ENCODE measurements at places on chromosomes 11 and 22. TPM values are rescaled to one million over a fixed set of nuclear protein-coding genes. Genes with fewer than 3 reads are reported as not detected.

DNA sequence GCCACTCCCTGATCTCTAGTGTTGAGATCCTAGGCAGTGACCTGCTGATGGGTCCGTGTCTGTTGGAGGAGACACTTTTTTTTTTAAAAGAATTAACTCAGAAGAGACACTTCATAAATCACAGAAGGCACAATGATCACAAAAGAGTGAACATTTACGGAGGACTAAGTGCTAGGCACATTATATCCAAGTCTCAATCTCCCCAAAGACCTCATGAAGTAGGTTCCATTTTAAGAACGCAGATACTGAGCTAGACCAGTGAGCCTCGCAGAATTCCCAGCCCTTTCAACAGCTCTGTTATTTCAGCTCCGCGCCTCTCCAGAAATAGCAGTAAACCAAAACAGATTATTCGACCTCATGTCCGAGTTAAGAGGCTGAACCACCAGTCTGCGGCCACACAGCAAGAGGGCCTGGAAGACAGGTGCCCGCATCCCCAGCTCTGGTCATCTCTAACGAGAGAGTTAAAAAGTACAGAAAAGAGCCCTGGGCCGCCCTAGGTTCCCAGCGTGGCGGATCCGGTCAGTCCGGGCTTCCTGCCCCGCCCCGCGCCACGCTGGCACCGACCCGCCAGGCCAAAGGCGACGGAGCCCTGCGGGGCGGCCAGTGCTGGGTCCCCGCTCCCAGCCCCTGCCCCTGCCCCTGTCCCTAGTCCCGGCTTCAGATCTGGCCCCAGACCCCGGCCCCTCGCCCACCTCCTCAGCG lies 612 bp downstream of the XBP1 start:
- peak; percentile 74 for DNase-seq

DNA sequence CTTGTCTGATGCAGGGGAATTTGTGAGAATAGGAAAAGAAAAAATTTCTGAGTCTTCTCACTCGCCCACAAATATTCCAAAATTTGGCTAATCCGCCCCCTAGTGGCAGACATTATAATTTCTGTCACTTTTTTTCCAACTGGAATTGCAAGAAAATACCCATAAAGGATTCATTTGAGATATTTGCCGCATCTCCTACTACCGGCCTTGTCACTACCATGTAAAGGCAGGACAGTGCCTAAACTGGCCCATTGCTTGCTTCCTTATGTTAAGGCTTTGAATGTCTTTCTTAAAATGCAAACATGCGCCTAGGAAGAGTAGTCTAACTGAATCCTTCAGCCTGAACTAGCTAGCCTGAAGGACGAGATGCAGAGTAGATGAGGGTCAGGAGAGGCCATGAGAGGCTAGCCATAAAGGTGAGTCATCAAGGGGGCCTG lies 9.3 kb upstream of the CEP295 start:
- DNase-seq, result peak; percentile 70

- DNase-seq, result no peak
Observed at GRCh38 chr22:25881210-25881755, 139.3 kb downstream of the MYO18B start.

- DNase-seq, result no peak
Observed at GRCh38 chr22:20779014-20779817, 5.3 kb downstream of the SERPIND1 start.

- no peak for DNase-seq
Observed at GRCh38 chr11:77416357-77416756, 57.5 kb downstream of the PAK1 start.

DNA sequence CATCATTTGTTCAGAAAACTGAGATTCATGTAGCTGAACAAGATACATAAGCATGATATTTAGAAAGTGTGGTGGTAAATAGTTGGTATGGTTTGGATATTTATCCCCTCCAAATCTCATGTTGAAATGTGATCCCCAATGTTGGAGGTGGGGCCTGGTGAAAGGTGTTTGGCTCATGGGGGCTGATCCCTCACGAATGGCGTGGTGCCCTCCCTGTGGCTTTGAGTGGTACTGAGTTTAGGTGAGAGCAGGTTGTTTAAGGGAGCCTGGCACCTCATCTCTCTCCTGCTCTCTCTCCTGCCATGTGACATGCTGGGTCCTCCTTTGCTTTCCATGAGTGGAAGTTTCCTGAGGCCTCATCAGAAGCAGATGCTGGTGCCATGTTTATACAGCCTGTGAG lies 48.1 kb downstream of the NXPE1 start:
- DNase-seq, result no peak

GRCh38 chr11:65859812-65860277 lies 388 bp upstream of the MUS81 start:
- DNase-seq, result peak; percentile 58

DNA sequence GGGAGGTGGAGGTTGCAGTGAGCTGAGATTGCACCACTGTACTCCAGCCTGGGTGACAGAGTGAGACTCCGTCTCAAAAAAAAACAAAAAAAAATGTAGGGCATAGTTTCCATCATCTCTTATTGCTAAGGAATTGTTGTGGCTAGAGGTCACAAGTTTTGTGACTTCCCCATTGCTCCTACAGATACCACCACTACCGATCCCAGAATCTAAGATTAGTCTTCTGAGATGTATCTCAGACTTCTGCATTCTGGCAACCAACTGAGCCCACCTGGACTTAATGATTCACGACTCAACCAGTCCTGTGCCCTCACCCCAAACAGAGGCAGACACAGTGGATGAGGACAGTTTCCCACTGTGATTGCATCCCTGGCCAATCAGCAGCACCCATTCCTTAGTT lies 148.9 kb downstream of the NECTIN1 start:
- no peak for DNase-seq

DNA sequence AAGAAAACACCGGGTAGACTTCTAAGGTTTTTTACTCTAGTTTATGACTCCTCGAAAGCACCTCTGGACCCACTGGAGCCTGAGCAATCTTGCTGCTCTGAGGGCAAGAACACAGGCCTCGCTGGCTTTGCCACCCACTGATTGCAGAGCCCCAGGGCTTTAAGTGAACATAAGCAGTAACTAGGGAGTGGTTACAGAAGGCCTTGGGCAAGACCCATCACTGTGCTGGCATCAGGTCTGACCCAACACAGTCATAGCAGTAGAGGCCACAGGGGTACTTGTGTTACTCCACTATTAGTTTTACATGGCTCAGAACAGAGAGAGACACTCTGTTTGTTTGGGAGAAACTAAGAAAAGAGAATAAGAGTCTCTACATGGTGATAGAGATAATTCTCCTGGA lies 684.5 kb downstream of the FAM181B start:
- no peak for DNase-seq

- no peak for DNase-seq
Observed at GRCh38 chr11:74330075-74330858, 18.8 kb upstream of the P4HA3 start.

DNA sequence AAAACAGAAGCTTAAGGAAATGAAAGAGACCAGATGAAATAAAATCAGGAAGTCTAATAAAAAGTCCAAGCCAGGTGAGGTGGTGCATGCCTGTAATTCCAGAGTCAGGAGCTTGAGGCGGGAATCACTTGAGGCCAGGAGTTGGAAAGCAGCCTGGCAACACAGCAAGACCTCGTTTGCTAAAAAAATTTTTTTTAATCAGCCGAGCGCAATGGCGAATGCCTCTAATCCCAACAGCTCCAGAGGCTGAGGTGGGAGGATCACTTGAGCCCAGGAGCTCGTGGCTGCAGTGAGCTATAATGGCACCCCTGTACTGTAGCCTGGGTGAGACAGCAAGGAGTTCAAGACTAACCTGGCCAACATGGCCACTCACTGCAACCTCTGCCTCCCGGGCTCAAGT lies 8.0 kb downstream of the RAB6A start:
- DNase-seq, result no peak

DNA sequence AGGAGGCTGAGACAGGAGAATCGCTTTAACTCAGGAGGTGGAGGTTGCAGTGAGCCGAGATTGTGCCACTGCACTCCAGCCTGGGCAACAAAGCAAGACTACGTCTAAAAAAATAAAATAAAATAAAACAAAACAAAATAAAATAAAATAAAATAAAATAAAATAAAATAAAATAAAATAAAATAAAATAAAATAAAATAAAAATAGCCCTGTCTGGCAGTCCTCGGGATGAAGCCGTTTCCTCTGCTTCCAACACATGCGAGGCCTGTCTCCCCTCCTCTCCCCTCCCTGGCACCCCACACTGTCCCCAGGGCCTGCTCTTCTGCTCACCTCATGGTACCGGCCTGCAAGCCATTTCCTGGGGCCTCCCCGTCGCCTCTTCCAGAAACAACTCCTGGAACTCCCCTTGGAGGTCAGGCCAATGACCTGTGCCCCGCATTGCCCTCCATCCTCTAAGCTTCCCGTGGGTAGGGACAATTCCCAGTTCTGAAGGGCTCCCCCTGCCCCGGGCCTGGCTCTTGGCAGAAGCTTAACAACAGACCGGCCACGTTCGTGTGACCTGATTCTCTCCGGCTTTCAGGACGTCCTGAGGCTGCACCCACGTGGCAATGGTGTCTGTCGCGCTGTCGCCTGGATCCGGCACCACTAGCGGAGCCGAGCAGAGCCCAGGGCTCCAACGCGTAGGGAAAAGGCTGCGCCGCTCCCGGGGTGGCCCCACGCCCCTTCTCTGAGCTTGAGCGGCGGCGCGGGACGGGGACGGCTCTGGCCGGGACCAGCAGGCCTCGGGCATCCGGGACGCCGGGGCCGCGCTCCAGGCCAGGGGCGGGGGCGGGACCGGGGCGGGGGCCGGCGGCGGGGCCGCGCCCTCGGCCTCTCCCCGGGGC lies 456 bp upstream of the PARVB start:
- DNase-seq, result peak; percentile 63

GRCh38 chr11:111409915-111410314 lies 30.8 kb upstream of the POU2AF1 start:
- DNase-seq, result no peak

DNA sequence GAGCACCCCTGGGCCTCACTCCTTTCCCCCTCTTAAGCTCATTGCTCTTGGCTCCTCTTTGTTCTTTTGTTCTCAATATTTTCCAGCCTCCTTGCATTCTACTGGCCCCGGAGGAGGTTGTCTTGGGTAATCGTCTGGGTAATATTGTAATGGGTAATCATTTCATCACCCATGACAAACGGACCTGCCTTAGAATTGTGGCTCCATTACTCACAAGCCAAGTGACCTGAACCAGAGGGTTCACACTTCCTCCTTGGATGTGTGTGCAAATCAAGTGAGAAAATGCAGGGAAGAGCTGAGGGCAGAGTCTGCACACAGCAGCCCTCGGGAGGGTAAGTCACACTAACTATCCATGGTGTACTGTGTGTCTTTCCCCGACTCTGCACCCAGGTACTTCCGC lies 305.0 kb downstream of the BUD13 start:
- no peak for DNase-seq

DNA sequence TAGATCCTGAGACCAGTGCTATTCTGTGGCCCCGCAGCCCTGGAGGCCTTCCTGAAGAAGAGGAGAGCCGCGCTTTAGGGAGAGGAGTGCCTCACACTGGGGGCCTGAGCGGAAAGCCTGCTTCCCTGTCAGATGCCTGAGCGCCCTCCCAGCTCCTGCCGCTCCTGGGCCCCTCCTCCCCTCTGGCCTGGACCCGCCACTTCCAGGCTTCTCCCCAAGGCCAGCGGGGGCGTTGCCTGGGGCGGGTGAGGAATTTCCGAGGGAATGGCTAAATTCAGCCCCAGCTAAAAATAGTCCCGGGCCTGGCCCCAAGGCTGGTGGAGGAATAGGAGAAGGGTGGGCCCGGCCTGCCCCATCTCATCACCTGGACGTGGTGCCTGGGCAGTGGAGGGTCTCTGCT lies 15.4 kb downstream of the ARHGEF17 start:
- peak; percentile 92 for DNase-seq

DNA sequence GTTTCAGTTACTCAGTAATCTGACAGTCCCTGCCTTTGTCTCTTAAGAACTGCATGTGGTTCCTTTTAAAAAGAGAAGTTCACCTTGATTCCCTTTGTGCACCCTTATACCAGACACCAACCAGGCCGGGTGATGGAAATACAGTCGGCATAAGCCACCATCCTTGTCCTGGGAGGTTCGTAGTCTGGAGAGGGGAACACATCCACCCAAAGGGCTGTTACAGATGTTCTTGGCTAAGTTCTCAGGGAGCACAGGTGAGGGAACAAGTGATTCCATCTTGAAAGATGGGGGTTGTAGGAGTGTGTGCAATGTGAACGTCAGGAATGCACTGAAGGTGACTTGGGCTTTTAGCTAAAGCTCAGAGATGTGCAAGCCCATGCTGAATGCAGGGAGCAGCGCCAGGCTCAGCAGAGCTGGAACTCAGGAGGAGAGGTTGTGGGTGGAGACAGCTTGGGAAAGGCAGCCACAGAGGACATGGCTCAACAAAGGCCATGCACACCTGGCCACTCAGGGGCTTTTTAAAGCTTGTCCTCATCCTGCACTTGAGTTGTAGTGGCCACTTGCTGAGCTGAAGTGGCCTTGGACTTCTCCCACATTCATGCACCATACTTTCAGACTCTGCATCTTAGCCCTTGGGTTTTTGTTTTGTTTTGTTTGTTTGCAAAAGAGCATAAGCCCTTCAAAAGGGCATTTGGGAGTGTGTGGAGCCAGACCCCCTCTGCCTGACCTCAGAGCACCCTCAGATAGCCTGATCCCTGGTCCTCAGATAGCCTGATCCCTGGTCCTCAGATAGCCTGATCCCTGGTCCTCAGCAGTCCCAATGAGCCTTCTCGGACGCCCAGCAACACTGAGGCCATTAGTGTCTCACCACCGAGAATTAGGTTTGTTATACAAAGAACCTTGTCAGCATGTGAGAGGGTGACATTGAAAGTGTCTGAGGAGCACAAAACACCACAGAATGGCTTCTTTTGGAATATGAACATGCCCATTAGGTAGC lies 12.7 kb upstream of the TMA7B start:
- DNase-seq, result peak; percentile 62

DNA sequence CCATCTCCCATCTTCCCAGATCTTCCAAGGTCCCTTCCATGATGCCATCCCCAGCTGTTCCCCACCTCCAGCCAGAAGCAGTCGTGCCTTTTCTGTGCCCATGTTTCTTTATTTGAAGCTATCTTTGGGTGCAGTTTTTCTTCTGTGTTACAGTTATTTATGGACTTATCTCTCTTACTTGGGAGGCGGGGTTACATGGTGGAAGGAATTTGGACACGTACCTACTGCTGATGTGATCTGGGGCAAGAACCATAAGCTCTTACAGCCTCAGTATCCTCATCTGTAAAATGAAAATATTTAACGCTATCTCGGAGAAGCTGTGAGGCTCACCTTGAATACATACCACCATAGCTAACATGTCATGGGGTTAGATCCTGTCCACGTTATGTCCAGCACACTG lies 98.9 kb downstream of the ZBTB16 start:
- no peak for DNase-seq

GRCh38 chr11:68146704-68147474 lies 25.7 kb upstream of the CHKA start:
- DNase-seq, result peak; percentile 77

GRCh38 chr11:65577756-65578109 lies 1.9 kb downstream of the EHBP1L1 start:
- DNase-seq, result no peak

- DNase-seq, result peak; percentile 77
Observed at GRCh38 chr11:45455536-45455935, 169.4 kb upstream of the SYT13 start.

The TRIM49D2 gene
- total RNA-seq, result not detected

The RIN1 gene
- total RNA-seq, result 1.9 TPM

The MOV10L1 gene
- 11.9 TPM for total RNA-seq

The C11orf97 gene
- 14.7 TPM for total RNA-seq

The GGT5 gene
- total RNA-seq, result 92.0 TPM

The TREH gene
- total RNA-seq, result 0.17 TPM

The MYBPC3 gene
- total RNA-seq, result 1.1 TPM

The TSPAN32 gene
- 7.4 TPM for total RNA-seq

The MAJIN gene
- 0.55 TPM for total RNA-seq

The OTOG gene
- total RNA-seq, result not detected

The PKP3 gene
- total RNA-seq, result 15.7 TPM

The GAS2 gene
- 1.6 TPM for total RNA-seq

The TESMIN gene
- 1.8 TPM for total RNA-seq

The DSCAML1 gene
- 1.4 TPM for total RNA-seq

The SCGB1C1 gene
- not detected for total RNA-seq

The C11orf16 gene
- 14.0 TPM for total RNA-seq

The ARHGAP20 gene
- 20.9 TPM for total RNA-seq
